ENCODE measurements at places on chromosomes 4 and X.

DNA sequence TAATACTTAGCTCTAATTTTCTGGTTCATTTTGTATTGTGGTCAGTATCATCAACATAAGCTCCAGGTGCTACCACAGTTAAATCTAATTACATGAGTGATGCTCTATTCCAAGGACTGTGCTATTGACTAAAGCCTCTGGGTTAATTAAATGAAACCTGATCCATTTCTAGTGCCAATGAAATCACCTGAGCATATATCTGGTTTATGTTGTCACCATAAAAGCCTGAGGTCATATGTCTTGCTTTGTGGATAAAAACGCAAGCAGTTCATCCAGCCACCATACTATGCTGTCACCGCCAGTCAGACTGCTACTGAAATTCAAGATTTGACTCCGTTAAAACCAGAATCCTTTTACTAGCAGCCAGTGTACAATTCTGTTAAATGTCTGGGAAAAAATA, 64.2 kb upstream of the ZNF518B start:
- no peak for DNase-seq

- DNase-seq = peak; percentile 18
These were observed 22.0 kb downstream of the DYNLT3 start for GRCh38 chrX:37825215-37825842.

DNA sequence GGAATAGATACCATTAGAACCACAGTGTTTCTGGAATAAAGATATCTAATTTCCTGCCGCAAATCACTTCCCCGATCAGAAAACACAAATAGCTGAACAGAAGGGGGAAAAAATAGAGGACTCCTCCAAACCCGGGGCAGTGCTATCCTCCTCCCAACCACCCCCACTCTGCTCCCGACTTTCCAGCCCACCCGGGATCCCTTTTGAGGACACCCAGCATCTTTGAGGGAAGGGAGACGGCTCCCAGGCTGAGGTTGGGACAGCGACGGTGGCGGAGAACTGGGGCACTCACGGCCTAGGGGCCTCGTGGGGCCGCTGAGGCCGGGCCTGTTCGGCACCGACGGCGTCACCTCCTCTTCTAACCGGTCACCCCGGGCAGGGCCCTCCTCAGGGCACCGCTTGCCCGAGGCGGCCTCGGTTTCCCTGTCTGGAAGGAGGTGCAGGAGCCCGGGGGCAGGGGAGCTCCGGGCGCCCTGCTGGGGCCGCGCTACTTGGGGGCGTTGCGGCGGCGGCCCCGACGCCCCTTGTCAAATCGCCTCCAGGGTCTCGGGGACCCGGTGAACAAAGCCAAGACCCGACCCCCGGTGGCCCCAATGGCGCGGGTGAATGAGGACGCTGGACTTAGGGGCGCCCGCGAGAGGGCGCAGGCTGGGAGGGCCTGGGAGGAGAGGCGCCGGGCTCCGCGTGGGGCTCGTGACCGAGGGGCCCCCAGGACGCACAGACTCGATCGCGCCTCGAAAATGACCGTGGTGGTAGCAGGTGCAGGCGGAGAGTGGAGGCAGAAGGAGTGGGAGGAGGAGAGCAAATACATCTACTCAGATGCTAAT, 6.9 kb upstream of the ARX start:
- no peak for DNase-seq

DNA sequence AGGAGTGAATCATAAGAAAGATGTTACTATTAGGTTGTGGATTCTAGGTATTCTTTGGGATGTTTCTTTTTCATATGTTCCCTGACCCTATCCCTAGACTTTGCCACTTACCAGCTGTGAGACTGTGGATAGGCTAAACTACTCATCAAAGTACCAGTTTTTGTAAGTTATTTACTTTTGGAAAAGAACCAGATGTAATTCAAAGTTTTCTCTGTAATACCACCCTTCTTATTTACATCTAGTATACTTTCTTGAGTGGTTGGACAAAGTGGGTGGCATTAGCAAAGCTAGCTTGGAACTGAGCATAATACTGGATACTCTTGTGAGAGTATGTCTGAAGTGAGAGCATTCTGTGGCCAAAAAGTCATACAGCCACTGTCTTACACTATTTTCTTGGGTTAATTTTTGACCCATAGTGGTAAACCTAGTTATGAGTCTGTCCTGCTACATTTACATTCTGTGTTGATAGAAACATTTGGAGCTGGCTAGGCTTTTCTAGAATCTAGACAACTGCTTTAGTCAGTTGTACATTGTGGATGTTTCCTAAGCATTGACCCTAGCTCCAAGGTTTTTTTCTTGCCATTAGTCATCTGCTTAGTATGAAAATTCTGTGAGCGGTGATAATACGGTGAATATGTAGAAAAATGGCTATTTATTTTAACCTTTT, 41.7 kb downstream of the KDM6A start:
- no peak for DNase-seq

- no peak for DNase-seq
These were observed 185.2 kb downstream of the UNC5C start for GRCh38 chr4:95363559-95363925.

GRCh38 chrX:110678591-110678990, 117.0 kb downstream of the CHRDL1 start:
- no peak for DNase-seq

DNA sequence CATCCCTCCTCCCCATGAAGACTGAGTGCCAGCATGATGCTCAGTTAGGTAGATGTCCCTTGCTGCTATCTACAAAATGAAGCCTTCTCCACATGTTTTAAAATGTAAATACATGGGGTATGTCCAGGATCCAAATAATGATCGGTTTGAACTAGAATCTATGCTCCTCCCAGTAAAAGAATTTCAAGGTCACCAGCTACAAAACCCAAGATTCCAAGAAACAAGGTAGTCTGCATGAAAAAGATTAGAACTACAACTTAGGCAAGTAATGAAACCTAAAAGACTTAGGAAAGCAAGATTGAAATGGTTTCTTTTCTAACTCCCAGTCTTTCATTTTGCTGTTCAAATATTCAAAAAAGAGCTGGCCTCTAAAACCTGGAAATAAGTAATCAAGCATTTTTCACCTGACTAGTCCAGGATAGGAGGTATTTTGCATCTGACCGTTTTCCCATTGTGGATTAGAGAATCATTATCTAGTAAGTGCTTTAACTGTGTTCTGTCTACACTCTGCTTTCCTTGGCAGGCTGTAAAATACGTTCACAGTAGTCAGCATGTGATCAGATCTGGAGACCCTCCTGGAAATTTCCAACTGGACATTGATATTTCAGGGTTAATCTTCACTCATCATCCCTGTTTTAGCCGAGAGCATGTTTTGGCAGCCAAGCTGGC, 57.4 kb downstream of the CC2D2A start:
- DNase-seq = no peak

- DNase-seq = no peak
These were observed 63.8 kb upstream of the HPRT1 start for GRCh38 chrX:134396174-134396573.

- DNase-seq = no peak
These were observed 149.3 kb upstream of the EOLA2 start for GRCh38 chrX:150087612-150088011.

DNA sequence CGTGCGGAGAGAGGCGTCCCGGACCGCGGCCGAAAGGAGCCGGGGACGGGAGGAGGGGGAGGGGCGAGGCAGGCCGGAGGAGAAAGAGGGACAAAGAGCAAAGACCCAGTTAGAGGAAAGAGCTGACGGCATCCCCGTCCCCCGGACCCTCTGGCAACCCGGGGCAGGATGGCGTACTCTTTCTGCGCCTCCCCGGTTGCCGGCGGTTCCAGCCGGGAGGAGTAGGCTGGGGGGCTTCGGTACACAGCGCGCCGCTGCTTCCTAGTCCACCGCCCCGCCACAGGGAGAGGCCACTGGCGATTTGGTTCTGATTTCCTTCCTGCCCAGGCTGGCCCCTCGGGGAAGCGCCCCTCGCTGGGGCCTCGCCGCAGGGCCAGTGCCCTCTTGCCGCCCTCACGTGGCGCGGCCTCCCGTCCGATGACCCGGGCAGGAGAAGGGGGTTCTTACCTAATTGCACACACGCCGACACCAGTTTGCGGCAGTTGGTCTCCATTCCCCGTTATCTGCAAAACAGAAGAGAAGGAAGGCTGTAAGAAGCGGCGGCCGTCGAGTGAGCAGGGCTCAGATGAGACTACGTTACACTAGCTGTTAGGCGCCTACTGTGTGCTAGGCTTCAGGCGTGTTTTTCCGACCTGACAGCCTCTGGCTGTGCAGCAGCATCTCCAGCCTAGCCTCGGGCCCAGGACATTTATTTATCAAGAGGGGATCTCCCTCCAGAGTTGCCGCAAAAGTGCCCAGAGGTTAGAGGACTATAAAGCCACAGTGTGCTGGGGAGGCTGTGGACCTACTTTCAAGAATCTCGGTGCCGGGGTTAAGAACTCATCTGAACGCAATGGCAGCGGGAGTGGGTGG, 9.9 kb upstream of the PITX2 start:
- no peak for DNase-seq

DNA sequence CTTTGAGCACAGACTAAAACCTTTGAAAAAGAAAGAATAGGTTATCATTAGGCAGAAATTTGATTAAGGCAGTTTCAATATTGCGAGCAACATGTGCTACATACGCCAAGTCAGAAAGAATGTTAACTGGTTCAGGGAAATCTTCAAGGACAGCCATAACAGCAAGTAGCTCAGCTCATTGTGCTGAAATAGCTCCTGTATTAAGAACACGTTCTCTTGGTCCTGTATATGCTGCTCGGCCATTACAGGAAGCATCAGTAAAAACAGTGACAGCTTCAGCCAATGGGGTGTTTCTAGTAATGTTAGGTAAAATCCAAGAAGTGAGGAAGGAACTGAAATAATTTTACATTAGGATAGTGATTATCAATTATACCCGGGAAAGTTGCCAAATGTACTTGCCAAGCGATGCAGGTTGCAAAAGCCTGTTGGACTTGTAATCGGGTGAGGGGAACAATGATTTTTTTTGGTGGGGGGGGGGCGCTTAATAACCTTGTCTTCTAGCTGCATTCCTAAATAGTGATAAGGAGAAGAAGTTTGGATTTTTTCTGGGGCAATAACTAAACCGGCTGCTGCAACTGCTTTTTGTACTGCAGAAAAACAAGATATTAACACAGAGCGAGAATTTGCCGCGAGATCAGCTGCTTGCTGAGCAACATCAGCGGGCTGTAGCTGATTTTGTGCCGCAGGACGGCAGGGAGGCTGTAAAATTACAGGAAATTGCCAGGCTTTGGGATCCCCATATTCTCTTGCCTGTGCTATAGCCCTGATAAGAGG, 49.4 kb upstream of the RASSF6 start:
- no peak for DNase-seq

DNA sequence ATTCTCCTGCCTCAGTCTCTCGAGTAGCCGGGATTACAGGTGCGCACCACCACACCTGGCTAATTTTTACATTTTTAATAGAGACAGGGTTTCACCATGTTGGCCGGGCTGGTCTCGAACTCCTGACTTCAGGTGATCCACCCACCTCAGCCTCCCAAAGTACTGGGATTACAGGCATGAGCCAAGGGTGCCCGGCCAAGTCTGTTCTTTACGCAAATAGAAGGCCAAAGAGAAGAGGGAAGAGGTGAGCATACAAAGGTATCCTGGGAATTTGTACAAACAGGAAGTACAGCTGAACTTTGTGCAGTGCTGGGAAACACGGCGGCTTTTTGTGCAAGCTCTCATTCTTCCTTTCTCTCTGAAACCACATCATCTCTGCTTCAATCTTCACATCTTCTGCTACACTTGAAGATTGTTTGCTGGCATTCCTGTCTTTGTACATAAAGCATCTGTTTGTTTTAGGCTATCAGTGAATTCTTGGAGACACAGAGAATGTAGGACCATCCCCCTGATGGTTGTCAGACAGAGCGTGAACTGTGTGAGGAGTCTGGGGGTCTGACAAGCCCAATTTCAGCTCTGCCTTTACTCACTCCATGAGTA, 71.9 kb upstream of the PRSS48 start:
- DNase-seq = no peak

DNA sequence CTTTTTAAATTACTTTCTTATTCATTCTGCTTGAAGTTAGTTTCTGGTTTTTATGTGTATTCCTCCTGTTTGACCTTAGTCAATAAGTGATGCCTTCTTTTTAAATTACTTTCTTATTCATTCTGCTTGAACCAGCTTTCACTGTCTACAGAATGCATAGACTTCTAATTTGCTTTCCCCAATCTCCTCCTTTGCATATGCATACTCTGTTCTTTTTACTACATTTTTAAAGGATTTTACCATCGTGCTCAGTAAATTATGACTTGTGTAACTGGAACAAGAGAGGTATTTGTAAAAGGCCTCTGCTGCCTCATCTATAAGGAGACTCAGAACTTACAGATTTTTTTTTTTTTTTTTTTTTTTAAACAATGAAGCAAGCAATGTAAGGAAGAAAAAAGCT, 228.7 kb downstream of the PPP3CA start:
- DNase-seq = no peak

DNA sequence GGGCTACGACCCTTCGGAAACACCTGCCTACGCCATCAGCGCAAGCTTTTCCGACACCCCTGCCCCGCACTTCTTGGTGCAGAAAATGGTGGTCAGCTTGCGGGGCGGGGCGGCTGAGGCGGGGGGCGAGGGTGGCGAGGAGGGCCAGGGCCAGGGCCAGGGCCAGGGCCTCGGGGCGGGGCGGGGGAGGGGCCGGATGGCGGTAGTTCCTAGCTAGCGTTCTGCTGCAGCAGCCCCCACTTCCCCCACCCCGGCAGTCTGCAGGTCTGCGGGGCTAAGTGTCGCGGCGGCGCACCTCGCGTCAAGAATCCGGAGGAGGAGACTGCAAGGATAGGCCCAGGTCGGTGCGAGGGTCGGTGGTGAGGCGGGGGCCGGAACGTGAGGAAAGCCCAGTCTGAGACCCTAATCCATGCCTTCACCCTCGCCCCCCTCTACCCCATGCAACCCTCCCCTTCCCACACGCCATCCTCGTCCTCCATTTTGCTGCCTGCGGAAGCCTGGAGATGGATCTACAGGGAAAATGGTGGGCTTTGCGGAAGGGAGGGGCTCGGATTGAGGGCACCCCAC, 600 bp downstream of the BEX4 start:
- DNase-seq = no peak

DNA sequence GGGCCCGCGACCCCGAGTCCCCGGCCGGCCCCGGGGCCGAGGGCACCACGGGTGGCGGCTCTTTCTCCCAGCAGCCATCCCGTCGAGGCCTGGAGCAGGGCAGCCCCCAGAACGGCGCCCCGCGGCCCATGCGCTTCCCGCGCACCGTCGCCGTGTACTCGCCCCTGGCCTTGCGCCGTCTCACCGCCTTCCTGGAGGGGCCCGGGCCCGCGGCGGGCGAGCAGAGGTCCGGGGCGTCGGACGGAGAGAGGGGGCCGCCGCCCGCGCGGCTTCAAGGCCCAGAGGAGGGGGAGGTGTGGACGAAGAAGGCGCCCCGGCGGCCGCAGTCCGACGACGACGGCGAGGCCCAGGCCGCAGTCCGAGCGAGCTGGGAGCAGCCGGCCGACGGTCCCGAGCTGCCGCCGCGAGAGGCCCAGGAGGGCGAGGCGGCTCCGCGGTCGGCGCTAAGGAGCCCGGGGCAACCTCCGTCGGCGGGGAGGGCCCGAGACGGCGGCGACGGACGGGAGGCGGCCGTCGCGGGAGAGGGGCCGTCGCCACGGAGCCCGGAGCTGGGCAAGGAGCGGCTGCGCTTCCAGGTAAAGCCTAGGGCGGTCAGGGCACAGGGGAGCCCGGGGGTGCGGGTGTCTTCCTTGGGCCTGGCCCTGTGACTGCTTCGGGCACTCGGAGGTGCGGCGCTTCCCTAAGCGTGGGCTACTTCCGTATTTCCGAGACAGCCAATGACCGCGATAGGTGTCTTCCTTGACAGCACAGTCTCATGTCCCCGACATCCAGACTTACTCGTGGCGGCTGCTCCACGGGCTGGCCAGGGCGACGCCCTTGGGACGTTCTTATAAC, 845 bp downstream of the ZAR1 start:
- no peak for DNase-seq

Data from activated CD4-positive, alpha-beta T cell treated with anti-CD3 and anti-CD28 coated beads for 24 hours (primary cell).